Thymus (tissue), 14 donors: ENCODE measurements at places on chromosomes 16 and 17.

GRCh38 chr17:77535892-77536291, 395.1 kb downstream of the SEC14L1 start:
- no peak for DNase-seq

DNA sequence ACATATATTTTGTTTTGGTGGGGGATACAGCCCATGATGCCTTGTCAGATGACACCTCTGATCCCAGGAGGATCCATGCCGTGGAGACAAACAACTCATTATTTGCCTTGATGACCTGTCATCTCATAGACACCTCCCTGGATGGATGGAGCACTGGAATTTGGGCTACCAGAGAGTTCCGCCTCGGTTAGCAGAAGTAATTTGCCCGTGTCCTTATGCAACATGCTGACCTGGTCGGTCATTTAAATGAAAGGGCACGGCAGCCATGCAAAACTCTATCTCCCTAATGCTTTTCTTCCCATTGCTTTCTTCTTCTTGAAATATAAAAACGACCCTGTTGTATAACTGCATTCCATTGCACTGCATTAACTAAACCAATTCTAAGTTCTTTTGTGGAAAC, 145.3 kb downstream of the GRIN2A start:
- no peak for DNase-seq

DNA sequence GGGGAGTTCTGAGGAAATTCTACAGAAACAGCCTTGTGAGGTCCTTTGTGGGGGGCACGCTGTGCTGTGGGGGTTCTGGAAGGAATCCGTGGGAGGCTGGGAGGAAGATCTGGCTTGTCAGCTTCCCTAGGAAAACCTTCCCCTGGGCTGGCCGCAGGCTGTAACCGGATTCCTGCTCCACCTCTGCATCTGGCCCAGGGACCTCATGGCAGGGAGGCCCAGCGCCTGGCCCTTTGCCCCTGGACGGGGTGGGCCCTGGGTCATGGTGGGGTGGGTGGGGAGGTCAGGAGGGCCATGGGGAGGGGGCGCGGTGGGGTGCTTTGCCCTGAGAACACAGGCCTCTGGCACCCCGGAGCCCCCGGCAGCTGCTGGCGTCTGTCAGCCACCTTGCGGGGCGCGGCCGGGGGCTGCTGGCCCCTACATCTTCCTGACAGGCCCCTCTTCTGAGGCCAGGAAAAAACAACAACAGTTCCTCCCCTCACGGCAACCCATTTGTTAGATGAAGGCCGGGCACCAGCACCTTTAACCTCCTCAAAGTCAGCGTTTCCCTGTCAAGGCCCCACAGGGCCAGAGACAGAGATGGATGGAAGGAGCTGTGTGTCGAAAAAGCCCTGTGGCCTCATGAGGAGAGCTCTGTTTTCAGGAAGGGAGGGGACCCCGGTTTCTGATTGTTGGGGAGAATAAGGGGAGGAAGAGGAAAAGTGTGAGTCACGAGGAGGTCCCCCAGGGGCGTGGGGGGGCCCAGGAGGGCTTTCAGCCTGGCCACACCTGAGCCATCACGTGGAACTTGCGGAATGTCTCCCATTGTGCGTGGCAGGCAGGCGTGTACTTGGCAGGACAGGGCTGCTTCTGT, 3.6 kb upstream of the MEOX1 start:
- DNase-seq = no peak

DNA sequence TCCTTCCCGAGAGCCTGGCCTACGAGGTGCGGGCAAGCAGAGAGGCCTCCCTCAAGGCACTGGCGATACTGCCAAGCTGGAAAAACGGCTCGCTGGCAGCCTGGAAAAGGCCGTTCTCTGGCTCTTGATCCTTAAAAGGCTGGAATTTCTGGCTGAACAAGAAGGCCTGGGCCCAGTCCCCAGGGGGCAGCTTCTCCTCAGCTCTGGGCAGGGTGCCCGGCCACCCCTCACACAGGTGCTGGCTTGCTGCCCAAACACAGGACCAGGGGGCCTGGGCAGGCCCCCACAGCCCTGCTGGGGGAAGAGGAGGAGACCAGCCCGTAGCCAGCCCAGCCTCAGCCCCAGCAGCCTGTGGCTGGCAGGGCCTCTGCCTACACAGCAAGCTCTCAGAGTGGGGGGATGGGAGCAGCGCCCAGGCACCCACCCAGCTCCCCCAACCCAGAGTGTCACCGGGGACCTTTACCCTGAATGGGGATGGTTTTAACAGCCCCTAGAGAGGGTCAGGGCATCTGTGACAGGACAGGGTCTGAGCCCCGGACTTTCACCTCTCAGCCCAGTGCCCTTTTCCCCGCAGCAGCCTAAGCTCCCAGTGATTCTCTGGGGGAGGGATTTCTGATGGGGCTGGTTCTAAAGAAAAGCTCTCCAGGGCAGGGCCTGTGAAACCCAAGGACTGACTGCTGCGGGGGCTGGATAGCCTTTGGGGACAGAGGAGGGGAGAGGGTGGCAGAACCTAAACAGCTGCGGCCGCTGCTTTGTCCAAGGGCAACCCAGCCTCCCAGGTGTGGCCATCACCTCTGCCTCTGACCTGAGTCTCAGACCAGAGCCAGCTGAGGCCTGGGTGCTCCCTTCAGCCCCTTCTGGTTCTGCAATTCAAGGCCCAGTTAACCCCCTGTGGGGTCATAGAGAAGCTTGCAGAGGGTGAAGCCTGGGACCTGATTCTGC, 38.6 kb upstream of the TOB1 start:
- DNase-seq = peak; percentile 31

- no peak for DNase-seq
These were observed 7.5 kb downstream of the VEZF1 start for GRCh38 chr17:57980522-57980921.

- DNase-seq = no peak
These were observed 52.0 kb upstream of the SREBF1 start for GRCh38 chr17:17888821-17889220.

GRCh38 chr16:67811899-67812298, 5.2 kb downstream of the TSNAXIP1 start:
- DNase-seq = no peak

GRCh38 chr16:49489686-49490320, 116.2 kb downstream of the C16orf78 start:
- no peak for DNase-seq

DNA sequence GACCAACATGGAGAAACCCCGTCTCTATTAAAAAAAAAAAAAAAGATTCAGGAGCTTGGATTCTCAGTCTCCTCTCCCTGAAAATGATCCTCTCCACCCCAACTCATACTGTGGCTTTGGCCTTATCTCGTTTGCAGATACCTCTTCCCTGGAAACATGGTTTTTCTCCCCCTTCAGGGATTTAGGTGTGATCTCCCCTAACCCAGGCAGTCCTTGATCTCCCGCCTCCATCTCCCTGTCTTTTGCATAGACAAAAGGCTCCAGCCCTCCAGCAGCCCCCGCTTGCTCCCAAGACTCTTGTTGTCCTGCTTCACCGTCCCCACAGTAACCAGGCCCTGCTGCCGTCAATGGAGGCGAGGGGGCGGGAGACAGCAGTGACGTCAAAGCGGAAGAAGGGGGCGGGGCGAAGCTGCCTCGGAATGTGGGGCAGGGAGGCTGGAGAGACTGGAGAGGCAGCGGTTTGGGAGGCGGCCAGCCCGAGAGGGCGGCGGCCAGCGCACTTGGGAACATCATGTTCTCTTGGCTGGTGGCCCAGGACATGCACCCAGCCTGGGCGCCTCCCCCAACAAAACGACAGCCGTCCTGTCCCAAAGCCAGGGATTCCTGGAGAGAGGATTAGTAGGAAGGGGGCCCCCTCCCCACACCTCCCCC, 1.9 kb upstream of the PER1 start:
- no peak for DNase-seq

- no peak for DNase-seq
These were observed 4.6 kb downstream of the SMCR8 start for GRCh38 chr17:18319604-18320256.

GRCh38 chr16:65702707-65703402, 581.0 kb upstream of the CDH11 start:
- DNase-seq = no peak

- peak; percentile 10 for DNase-seq
These were observed 30.1 kb upstream of the HAPSTR1 start for GRCh38 chr16:9061358-9061813.

- DNase-seq = no peak
These were observed 3.0 kb downstream of the NUDT16L1 start for GRCh38 chr16:4696172-4696904.

DNA sequence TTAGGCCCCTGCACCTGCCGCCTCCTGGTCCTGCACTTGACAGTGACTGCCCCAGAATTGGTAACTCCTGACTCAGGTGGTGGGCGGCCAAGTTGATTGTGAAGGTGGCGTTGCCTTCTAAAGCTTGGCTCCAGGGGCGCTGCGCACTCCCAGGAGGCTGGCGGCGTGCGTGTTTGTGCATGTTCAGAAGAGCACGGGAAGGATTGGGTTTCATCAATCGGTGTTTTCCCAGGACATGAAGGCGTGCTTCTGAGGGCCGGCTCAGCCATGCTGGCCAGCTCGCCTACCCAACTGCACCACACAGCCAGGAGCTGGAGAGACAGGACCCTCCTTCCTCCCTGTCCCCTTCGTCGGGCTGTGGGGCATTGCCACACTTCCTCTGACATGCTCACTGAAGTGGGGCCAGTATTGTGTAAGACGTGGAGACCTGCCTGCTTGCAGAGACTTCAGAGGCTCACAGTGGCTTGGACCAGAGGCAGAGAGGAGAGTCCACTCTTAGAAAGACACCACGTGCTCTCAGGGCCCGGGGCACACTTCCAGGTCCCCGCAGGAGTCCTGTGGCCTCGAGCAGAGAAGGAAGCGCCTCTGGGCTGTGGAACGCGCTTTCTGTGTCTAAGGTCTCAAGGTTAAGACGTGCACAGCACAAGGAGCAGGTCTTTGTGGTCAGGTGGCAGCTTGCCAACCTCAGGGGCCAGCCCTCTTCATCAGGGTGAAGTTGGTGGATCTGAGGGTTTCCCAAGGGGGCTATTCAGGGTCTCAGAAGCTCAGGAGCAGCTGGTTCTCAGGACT, 2.8 kb downstream of the RAB40C start:
- DNase-seq = no peak

DNA sequence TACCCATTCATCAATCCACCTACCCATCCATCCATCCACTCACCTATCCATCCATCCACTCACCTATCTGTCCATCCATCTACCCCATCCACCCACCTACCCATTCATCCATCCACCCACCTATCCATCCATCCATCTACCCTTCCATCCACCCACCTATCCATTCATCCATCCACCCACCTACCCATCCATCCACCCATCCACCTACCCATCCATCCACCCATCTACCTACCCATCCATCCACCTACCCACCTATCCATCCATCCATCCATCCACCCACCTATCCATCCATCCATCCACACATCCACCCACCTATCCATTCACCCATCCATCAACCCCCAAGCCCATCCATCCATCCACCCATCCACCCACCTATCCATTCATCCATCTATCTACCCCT, 267.1 kb downstream of the MRTFB start:
- no peak for DNase-seq

DNA sequence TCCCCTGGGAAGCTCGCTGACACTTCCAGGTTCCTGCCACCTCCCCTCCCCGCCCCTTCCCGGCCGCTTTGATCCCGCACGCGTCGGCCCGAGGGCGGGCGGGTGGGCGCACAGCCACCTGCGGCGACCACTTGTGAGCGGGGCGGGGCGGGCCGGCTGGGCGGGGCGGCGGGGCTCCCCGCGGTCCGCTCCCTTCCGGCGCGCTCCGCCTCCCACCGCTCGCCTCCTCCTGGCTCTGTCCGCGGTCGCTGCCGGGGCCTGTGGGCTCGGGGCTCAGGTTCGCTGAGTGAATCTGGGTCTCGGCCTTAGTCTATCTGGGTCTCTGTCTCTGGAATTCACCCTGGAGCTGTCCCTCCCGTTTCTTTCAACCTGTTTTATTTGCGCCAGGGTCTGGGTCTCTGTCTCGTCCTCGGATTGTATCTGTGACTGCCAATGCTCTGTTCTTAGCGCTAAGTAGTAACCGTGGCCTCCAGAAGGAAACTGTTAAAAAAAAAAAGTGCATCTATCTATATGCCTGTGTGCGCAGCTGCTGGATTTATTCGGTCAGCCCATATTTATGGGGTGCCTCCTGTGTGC, 2.7 kb upstream of the HES7 start:
- no peak for DNase-seq

DNA sequence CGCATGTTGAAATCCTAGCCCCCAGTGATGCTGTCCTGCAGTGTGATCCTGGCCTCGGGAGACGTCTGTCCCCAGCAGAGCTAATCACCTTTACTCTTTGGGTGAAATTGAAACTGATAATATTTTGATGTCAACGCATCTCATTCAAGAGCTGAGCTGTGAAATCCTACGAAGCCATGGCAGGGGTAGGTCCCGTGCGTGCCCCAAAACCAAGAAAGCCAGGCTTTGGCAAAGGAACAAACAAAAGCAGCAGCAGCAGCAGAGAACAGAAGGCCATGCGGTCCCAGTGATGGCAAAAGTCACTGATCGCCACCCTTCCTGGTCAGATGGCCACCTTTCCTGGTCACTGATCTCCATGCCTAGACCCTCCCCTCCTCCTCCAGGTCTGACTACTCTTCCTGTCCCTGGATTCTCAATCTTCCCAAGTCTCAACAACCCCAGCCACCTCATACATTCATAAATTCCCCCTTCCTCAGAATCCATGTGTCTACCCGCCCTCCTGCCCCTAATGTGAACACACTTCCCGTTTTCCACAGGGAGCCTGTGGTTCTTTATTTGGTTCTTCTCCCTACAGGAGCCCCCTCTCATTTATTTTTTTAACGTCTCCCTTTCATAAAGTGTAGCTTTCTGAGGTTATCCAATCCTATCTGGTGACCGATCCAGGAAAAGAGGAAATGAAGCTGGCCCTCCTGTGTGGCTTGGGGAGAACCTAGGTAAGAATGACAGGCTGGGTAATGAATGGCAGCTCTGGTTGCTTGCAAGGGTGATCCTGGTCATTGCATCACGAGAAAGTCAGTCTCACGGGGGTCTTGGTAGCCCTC, 50.3 kb downstream of the CPPED1 start:
- no peak for DNase-seq

DNA sequence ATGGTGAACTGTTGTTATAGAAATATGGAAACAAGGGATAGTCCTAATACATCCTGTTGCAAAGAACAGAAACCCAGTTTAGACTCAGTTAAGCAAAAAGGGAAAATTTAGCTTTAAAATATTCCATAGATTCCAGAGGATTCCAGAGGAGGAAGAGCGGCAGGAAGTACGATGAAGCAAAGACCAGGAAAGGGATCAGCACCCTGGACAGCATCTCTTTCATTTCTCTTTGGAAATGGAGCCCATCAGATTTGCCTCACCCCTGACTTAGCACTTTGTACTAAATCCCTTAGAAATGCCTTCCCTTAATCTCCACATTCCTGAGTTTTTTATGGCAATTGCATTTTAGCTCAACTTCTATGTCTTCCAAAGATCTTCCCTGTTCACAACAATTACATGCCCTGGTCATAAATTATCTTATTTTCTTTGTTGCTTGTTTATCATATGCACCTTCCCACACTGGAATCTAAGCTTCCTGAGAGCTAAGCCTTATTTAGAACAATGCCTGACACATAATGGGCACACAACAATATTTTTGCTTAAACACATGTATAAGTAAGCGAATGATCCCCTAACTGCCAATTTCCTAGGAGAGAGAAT, 150.0 kb upstream of the RBFOX1 start:
- no peak for DNase-seq

GRCh38 chr17:12078791-12079190, 58.1 kb downstream of the MAP2K4 start:
- DNase-seq = no peak

- no peak for DNase-seq
These were observed 1.8 kb upstream of the TPPP3 start for GRCh38 chr16:67395105-67395457.

GRCh38 chr16:340370-341091, 12.0 kb downstream of the AXIN1 start:
- no peak for DNase-seq
